ENCODE measurements at places on chromosomes 6 and 20. TPM values are rescaled to one million over a fixed set of nuclear protein-coding genes. Genes with fewer than 3 reads are reported as not detected.

- peak; percentile 73 for DNase-seq
These were observed 72.6 kb upstream of the ZNF184 start for GRCh38 chr6:27545271-27546046.

- no peak for DNase-seq
These were observed 72.5 kb downstream of the NDUFAF5 start for GRCh38 chr20:13857304-13857703.

DNA sequence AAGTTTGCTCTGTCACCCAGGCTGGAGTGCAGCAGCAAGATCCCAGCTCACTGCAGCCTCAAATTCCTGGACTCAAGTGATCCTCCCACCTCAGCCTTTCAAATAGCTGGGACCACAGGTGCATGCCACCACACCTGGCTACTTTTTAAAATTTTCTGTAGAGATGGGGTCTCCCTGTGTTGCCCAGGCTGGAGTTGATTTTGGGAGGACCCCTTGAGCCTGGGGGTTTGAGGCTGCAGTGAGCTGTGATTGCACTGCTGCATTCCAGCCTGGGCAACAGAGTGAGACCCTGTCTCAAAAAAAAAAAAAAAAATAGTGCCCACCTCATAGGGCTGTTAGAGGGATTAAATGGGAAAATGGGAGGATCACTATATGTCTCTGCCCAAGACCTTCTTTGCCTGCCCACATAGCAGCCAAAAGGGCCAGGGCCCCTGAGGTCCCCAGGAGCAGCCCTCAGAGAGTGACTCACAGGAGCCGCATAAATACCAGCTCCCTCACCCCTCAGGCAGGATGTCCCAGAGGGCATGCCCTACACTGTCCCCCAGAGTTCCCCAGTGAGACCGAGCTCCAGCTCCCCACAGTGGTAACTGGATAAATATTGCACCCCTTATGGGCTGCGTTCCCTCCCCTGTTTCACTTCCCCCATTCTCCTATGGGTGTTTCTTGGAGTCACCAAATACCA lies 11.7 kb upstream of the MDGA1 start:
- no peak for DNase-seq

Gene C6orf141
- total RNA-seq = 0.55 TPM

DNA sequence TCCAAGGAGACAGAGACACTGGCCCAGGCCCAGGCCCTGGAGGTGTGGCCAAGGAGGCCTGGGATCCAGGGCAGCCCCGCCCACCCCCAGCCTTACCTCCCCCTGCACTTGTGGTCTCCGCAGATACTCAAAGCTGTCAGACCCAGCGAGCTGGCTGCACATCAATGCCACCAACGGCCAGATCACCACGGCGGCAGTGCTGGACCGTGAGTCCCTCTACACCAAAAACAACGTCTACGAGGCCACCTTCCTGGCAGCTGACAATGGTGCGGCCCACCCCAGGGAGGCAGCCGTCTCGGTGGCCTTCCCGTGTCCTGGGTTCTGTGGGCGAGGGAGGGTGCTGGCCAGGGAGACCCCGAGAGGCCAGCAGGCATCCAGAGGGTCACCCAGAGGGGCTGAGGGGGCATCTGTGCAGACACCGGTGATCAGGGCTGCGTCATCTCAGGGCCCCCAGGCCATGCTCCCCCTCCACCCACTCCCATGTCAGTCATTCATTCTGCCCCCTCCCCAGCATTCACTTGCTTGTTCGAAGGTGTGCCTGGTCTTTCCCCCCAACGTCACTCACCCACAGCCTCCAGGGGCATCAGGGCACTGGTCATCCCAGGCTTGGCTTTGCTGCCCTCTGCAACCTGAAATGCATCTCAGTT lies 141.3 kb downstream of the TAF4 start:
- no peak for DNase-seq

Measured in astrocyte (in vitro differentiated cells and primary cell).